ENCODE measurements at places on chromosomes 7 and 10.

GRCh38 chr7:134533288-134533771 is 6.0 kb downstream of the AKR1B10 start:
- H3K4me1 ChIP-seq, result peaks cover 62% of the 10 kb centered on the region
- no peaks in the 10 kb centered on the region for H3K27me3 ChIP-seq
- H3K36me3 ChIP-seq, result peaks cover 34% of the 10 kb centered on the region
- H3K27ac ChIP-seq, result peak overlapping the region; percentile 71
- H3K4me3 ChIP-seq, result no peak overlapping the region
- DNase-seq, result no peak

- no peaks in the 10 kb centered on the region for H3K4me1 ChIP-seq
- no peak for DNase-seq
- no peaks in the 10 kb centered on the region for H3K27me3 ChIP-seq
- no peaks in the 10 kb centered on the region for H3K36me3 ChIP-seq
Observed at GRCh38 chr10:16681521-16681920, 135.7 kb downstream of the RSU1 start.

- H3K4me1 ChIP-seq, result no peaks in the 10 kb centered on the region
- H3K36me3 ChIP-seq, result no peaks in the 10 kb centered on the region
- H3K27ac ChIP-seq, result no peak overlapping the region
- H3K4me3 ChIP-seq, result no peak overlapping the region
- H3K27me3 ChIP-seq, result no peaks in the 10 kb centered on the region
- DNase-seq, result no peak
Observed at GRCh38 chr7:82851121-82851520, 311.6 kb downstream of the PCLO start.

DNA sequence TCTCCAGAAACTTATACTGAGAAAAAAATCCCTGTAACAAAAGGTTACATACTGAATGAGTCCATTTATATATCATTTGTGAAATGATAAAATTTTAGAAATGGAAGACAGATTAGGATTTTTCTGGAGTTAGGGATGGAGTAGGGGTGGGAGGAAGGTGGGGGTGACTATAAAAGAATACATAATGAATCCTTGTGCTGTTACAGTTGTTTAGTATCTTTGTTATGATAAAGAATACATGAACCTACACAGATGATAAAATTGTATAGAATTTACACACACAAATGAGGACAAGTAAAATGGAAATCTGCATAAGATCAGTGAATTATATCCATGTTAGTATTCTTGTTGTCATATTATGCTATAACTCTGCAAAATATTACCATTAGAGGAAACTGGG is 41.7 kb upstream of the CCSER2 start:
- H3K36me3 ChIP-seq, result no peaks in the 10 kb centered on the region
- H3K4me3 ChIP-seq, result no peak overlapping the region
- no peak overlapping the region for H3K27ac ChIP-seq
- DNase-seq, result no peak
- no peaks in the 10 kb centered on the region for H3K27me3 ChIP-seq
- H3K4me1 ChIP-seq, result no peaks in the 10 kb centered on the region

- H3K36me3 ChIP-seq, result no peaks in the 10 kb centered on the region
- H3K27ac ChIP-seq, result no peak overlapping the region
- no peak for DNase-seq
- H3K4me3 ChIP-seq, result no peak overlapping the region
- H3K4me1 ChIP-seq, result no peaks in the 10 kb centered on the region
Observed at GRCh38 chr7:45118889-45119331, 7.4 kb upstream of the TBRG4 start.

DNA sequence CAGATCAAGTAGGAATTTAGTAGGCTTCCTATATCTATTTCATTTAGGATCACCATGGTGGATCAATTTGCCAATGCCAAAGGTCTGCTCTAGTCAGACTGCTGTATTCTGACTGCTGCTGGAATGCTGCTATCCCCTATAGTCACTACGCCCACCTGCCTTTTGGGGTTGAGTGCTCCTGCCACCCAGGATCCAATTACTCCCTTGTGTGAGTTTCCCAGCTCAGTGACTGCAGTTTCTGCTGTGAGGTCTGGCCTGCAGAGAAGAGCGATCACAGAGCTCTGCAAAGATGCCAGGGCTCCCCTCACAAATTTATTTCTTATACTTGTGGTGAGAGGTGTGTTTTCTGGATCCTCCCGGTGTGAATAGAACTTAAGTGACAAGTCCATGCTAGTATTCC is 88.1 kb upstream of the FOXI2 start:
- H3K36me3 ChIP-seq, result no peaks in the 10 kb centered on the region
- no peaks in the 10 kb centered on the region for H3K27me3 ChIP-seq
- no peaks in the 10 kb centered on the region for H3K4me1 ChIP-seq
- DNase-seq, result no peak
- H3K4me3 ChIP-seq, result no peak overlapping the region
- H3K27ac ChIP-seq, result no peak overlapping the region

DNA sequence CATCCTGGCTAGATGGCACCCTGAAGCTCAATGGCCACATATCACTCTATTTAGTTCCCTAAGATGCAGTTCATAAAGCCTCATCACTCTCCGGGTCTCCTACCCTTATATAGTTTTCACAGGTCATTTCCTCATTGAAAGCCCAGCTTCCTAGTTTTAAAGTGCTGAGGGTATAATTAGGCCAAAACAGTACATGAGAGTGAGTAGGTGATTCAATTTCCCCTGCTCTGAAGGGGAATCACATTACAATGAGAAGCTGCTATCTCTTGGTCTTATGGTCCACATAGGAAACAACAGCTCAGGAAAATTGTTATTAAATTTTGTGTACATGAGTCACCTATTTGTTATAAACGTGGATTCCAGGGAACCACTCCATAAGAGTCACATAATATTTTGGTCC is 162.0 kb downstream of the SEMA3E start:
- no peak for DNase-seq
- no peaks in the 10 kb centered on the region for H3K4me1 ChIP-seq
- no peak overlapping the region for H3K27ac ChIP-seq
- no peaks in the 10 kb centered on the region for H3K36me3 ChIP-seq

DNA sequence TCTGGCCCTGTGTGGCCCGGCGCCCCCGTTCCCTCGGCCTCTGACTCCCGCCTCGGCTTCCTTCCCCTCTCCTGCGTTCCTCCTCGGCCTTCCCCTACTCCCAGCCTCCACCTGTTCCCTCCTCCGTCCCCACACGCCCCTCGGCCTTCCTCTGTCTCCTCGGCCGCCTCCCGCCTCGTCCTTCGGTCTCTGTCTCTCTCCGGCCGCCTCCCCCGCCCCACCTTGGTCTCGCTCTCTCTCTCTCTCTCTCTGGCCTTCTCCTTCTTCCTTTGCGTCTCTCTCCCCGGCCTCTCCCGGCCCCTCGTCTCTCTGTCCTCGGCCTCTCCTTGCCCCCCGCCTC is 588 bp downstream of the GET4 start:
- H3K27me3 ChIP-seq, result no peaks in the 10 kb centered on the region
- peak overlapping the region; percentile 94 for H3K27ac ChIP-seq
- peaks cover 31% of the 10 kb centered on the region for H3K4me1 ChIP-seq
- H3K36me3 ChIP-seq, result peaks cover 8% of the 10 kb centered on the region
- no peak for DNase-seq

- H3K36me3 ChIP-seq, result no peaks in the 10 kb centered on the region
- DNase-seq, result no peak
- H3K27me3 ChIP-seq, result no peaks in the 10 kb centered on the region
- peaks cover 17% of the 10 kb centered on the region for H3K4me1 ChIP-seq
- H3K4me3 ChIP-seq, result no peak overlapping the region
Observed at GRCh38 chr7:42186151-42186550, 50.9 kb downstream of the GLI3 start.

DNA sequence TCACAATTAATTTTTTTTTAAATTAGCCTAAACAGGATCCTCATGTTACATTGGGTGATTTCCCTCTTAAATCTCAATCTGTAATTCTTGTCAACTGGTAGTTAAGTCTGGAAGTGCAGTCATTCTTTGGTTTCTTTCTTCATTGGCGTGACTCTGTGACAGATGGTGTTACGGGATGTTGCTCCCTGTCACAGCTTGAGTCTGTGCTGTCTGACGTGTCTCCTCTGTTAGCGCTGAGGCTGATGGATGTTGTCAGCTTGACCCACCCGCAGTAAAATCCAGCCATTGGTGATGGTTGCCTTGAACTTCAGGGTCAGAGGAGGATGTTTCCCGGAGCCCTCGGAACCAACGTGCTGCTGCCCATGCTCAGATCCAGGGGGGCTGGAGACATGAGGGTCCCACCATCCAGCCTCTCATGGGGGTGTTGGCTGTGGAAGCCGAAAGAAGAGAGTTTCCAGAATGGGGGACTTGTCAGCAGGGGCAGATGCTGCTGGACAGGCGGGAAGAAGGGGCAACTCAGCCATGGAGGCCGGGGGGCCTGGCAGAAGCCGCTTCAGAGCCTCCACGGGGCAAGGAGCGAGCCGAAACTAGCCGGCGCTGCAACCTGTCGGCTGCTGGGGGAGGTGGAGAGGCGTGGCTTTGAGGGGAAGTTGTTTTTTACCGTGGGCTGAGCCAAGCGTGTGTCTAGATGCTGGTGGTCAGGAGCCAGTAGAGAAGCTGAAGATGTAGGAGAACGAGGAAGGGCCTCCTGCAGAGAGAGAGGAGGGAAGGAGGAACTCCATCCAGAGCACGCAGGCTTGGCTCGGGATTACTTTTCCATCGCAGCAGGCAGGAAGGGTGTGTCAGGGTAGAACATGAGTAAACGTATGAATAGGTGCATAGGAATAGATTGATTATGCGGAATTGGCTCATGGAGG is 3.5 kb downstream of the SUN1 start:
- no peak for DNase-seq
- no peaks in the 10 kb centered on the region for H3K27me3 ChIP-seq
- peak overlapping the region; percentile 87 for H3K27ac ChIP-seq
- peaks cover 50% of the 10 kb centered on the region for H3K36me3 ChIP-seq
- peaks cover 80% of the 10 kb centered on the region for H3K4me1 ChIP-seq
- no peak overlapping the region for H3K4me3 ChIP-seq

GRCh38 chr10:110174816-110175215 is 32.6 kb upstream of the MXI1 start:
- peaks cover 43% of the 10 kb centered on the region for H3K27me3 ChIP-seq
- no peak for DNase-seq
- H3K27ac ChIP-seq, result no peak overlapping the region
- H3K4me1 ChIP-seq, result peaks cover 12% of the 10 kb centered on the region
- no peaks in the 10 kb centered on the region for H3K36me3 ChIP-seq

GRCh38 chr7:111958431-111958830 is 247.8 kb downstream of the DOCK4 start:
- no peaks in the 10 kb centered on the region for H3K36me3 ChIP-seq
- DNase-seq, result no peak
- H3K4me3 ChIP-seq, result no peak overlapping the region

DNA sequence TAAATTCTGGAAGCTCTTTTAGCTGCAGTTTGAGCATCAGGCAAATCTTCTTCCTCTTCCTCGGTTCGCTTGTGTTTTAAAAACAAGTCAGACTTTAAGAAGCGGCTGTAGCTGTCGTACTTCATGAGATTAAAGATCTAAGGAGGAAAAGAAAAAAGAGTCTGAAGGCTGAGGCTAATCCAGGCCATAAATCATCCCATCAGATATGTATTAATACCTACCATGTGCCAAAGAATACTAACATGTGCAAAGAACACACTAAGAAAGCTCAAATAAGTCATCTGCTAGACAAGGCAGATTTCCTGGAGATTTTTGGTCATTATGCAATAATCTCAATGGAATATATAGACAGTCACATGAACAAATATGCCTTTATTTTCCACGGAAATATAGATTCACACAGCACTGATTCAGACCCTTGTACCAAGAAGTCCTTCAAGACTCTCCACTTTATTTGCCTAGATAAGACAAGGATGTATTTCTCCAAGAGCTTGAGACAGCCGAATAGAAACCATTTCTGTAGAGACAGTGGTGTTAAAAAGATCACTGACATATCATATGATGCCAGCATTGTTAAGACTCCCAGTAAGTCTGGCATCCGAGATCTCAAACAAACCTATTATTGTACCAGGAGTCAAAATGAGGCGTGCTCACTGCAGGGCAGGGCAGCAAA is 42.3 kb downstream of the RGS10 start:
- H3K36me3 ChIP-seq, result no peaks in the 10 kb centered on the region
- no peak overlapping the region for H3K4me3 ChIP-seq

- no peak for DNase-seq
- H3K36me3 ChIP-seq, result no peaks in the 10 kb centered on the region
- H3K27ac ChIP-seq, result no peak overlapping the region
- no peaks in the 10 kb centered on the region for H3K4me1 ChIP-seq
- no peak overlapping the region for H3K4me3 ChIP-seq
Observed at GRCh38 chr7:147516391-147516790, 1074.2 kb upstream of the C7orf33 start.

GRCh38 chr7:111985798-111986197 is 220.4 kb downstream of the DOCK4 start:
- DNase-seq, result no peak
- H3K27me3 ChIP-seq, result no peaks in the 10 kb centered on the region
- H3K27ac ChIP-seq, result no peak overlapping the region
- no peaks in the 10 kb centered on the region for H3K36me3 ChIP-seq
- H3K4me3 ChIP-seq, result no peak overlapping the region
- H3K4me1 ChIP-seq, result no peaks in the 10 kb centered on the region

- no peak for DNase-seq
- H3K4me3 ChIP-seq, result no peak overlapping the region
- H3K27me3 ChIP-seq, result no peaks in the 10 kb centered on the region
Observed at GRCh38 chr7:5630670-5631069, 150.8 kb downstream of the RNF216 start.

DNA sequence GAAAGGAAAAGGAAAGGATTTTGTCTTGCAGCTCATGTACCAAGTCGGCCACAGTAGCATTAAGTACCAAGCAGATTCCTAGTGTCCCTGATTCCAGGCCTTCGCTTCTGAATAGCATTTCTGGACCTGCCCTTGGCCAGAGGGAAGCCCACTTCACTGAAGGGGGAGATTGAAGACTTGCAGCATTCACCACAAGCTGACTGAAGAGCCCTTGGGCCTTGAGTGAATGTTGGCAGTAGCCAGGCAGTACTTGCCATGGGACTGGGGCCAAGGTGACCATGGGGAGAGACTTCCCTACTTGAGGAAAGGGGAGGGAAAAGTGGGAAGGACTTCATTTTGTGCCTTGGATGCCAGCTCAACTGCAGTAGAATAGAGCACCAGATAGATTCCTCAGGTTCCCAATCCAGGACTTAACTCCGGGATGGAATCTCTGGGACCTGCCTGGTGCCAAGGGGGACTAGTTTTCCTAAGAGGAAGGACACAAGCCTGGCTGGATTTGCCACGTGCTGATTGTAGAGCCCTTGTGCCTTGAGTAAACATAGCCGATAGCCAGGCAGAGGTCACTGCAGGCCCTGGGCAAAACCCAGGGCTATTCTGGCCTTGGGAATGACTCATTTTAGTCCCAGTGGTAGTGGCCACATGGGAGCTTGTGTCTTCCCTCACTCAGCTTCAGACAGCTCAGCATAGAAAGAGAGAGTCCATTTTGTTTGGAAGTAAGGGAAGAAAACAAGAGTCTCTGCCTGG is 141.7 kb upstream of the KCND2 start:
- H3K36me3 ChIP-seq, result no peaks in the 10 kb centered on the region
- no peak overlapping the region for H3K4me3 ChIP-seq
- H3K4me1 ChIP-seq, result no peaks in the 10 kb centered on the region
- no peak for DNase-seq
- no peak overlapping the region for H3K27ac ChIP-seq
- H3K27me3 ChIP-seq, result no peaks in the 10 kb centered on the region

All from esophagus squamous epithelium (tissue), 5 donors.